ENCODE measurements at places on chromosomes 7 and 10. TPM values are rescaled to one million over a fixed set of nuclear protein-coding genes. Genes with fewer than 3 reads are reported as not detected.

Gene PITRM1
- total RNA-seq, result 88.2 TPM

GRCh38 chr10:30371954-30372353, 22.9 kb upstream of the MTPAP start:
- no peak for DNase-seq

Gene OGDHL
- 6.0 TPM for total RNA-seq

- DNase-seq, result peak; percentile 26
Observed at GRCh38 chr10:131702531-131703356, 198.1 kb upstream of the PPP2R2D start.

DNA sequence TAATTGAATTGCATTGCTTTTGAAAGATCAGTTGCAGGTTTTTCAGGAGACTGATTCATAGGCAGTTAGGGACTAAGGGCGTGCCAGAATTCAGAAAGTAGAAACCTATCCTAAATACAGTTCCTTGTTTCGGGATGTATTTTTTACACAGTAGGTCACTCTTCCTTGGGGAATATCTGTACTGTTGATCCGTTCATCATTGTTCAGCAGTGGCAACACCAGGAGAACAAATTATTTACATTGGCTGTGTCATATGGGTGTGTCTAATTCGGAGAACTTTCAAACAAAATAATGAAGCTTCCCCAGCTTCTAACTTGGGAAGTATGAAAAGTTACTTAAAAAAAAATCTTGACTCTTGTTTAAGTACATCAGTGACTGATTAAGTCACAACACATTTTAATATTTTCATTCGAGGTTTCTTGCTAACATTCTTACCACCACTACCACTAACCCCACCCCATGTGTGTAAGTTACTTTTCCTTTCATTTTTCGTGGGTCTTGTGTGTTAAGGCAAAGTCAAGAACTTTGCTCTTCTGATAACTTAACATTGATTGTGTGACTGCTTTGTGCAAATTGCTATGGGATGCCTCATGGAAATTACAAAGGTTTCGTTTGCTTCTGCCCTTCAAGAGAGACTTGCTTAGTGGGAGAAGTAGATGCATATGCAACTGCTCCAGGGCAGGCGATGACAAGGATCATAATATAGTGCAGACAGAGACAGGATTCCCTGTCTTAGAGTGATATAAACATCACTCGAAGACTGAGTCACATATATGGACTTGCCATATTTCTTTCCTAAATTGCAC, 43.8 kb upstream of the RPA3 start:
- DNase-seq, result no peak

DNA sequence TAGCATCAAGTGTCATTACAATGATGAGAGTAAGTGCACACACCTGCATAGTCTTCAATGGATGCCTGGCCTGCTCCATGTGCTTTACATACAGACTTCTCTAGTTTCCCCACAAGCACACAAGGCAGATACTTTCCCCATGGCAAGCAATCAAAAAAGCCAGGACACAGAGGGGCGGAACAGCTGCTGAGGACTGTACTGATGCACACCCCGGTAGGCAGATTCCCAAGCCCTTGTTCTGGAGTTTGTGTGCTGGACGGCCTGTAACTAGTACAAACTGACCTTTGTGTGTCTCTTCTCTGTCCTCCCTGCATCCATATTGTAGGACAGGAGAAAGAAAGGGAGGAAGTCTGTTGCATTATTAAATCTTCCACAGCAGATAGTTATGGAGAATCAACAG, 25.8 kb downstream of the UBE2D4 start:
- DNase-seq, result no peak

DNA sequence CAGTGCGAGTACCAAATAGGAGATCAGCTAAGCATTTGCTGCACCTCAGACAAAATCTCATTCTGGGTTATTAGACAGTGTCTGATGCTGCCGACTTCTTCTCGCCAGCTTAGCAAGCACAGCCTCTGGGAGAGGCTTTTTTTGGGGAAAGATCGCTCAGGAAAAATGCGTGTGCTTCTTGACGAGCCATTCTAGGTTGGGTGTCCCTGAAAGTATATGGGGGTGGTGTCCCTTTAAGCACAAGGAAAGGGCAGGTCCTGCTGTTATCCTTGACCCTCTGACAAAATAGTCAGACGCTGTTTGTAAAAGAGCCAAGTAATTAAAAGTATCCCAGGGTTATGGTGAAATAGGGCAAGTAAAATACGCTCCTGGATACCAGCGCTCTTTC, 540.1 kb upstream of the FZD8 start:
- DNase-seq, result no peak

Gene FKBP6
- total RNA-seq, result not detected

Gene AS3MT
- total RNA-seq, result 0.29 TPM

Gene CFAP58
- total RNA-seq, result 0.55 TPM

GRCh38 chr10:113119801-113120200, 169.8 kb downstream of the TCF7L2 start:
- DNase-seq, result peak; percentile 9

Gene SND1
- 208 TPM for total RNA-seq

DNA sequence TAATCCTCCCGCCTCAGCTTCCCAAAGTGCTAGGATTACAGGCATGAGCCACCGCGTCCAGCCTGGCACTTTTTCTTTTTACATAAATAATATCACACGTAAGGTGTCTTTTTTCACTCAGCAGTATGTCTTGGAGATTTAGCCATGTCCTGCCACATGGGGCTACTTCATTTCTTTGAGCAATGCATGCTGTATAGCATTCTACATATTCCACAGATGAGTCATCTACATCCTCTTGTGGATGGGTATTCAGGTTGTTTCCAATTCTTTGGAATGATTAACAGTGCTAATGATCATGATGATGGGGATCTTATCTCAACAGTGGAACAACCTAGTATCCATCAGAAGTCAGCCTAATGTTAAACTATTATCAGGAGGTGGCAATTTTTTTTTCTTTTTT, 50.8 kb downstream of the ZNF503 start:
- DNase-seq, result no peak

- DNase-seq, result no peak
Observed at GRCh38 chr10:115937768-115938056, 335.3 kb downstream of the GFRA1 start.

- DNase-seq, result no peak
Observed at GRCh38 chr7:77360104-77360503, 56.0 kb downstream of the GSAP start.
